ENCODE measurements at places on chromosomes 12 and 14.
A peak's percentile ranks its signal among the peaks of the same experiment; 100 is the strongest.

- no peak for DNase-seq
These were observed 28.5 kb upstream of the ANO2 start for GRCh38 chr12:5973461-5974115.

- DNase-seq = peak; percentile 12
These were observed 52.9 kb downstream of the ANO6 start for GRCh38 chr12:45268672-45269411.

- DNase-seq = no peak
These were observed 388.7 kb upstream of the TBX3 start for GRCh38 chr12:115072712-115073111.

- DNase-seq = no peak
These were observed 92.9 kb upstream of the EGLN3 start for GRCh38 chr14:34043627-34044372.
